ENCODE measurements at places on chromosomes 7 and 10.
A peak's percentile ranks its signal among the peaks of the same experiment; 100 is the strongest.

DNA sequence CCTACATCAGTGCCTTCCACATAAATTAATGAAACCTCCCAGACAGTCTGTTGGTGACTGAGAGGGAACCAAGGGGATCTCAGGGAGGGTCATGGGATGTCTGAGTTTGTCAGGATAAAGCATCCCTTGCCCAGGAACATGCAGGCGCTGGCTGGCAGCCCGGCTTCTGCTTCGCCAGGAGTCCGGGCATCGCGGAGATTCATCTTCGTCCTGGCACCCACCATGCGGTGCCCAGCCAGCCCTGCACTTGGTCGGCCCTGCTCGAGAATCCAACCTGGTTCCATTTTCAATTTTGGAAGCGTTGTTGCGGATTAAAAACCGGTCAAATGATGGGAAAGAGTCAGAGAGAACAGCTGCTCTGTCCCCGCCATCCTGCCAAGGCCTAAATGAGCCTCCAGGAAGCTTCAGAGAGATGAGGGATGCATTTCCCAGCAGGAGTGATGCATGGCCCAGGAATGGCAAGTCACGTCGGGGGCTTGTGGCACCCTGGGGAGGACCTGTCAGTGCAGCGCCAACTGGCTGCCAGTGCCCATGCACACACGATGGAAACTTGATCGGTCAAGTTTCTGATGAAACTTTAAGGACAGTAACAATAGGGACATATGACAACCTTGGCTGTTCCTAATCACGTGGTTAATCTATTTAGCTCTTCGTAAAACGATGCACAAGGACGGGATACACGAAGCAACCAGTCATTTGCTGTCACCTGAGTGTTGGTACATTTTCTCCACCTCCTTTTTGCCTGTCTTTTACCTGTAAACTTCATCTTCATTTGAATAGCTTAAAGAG, 260.8 kb upstream of the MKI67 start:
- no peak for DNase-seq

DNA sequence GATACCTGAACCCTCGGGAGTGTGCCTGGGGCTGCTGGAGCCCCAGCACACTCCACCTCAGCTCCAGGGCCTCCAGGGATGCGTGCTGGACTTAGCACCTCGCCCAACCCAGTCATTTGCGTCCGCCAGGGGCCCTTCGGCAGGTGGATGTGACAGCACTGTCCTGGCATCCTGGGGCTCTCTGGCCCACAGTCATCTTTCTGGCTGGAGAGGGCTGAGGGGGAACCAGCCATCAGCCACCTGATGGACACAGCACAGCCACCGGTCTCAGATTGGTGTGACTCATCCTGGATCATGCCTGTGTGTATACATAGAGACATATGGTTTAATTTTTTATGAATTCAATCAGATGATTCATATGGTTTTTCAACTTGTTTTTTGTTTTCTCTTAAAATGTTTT, 11.1 kb downstream of the ZNF775 start:
- no peak for DNase-seq

GRCh38 chr10:68550747-68551411, 9.3 kb upstream of the TET1 start:
- DNase-seq = peak; percentile 22

DNA sequence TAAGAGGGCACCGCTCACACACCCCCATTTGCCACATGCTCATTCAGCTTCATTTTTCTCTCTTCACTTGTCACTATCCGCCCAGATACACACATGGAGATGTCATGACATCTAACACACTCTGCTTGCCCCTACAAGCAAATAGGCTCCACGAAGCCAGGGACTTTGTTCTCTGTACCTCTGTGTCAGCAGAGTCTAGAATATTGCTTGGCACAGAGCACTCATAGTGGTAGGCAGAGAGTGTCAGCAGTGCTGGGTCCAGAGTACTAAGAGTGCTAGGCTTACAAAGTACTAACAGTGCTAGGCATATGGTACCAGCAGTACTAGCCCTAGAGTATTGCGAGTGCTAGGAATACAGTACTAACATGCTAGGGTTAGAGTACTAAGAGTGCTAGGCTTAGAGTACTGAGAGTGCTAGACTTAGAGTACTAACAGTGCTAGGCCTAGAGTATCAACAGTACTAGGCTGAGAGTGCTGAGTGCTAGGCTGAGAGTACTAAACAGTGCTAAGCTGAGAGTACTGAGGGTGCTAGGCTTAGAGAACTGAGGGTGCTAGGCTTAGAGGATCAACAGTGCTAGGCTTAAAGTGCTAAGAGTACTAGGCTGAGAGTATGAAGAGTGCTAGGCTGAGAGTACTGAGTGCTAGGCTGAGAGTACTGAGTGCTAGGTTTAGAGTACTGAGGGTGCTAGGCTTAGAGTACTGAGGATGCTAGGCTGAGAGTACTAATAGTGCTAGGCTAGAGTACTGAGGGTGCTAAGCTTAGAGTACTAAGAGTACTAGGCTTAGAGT, 166.1 kb downstream of the PRKAG2 start:
- DNase-seq = no peak

DNA sequence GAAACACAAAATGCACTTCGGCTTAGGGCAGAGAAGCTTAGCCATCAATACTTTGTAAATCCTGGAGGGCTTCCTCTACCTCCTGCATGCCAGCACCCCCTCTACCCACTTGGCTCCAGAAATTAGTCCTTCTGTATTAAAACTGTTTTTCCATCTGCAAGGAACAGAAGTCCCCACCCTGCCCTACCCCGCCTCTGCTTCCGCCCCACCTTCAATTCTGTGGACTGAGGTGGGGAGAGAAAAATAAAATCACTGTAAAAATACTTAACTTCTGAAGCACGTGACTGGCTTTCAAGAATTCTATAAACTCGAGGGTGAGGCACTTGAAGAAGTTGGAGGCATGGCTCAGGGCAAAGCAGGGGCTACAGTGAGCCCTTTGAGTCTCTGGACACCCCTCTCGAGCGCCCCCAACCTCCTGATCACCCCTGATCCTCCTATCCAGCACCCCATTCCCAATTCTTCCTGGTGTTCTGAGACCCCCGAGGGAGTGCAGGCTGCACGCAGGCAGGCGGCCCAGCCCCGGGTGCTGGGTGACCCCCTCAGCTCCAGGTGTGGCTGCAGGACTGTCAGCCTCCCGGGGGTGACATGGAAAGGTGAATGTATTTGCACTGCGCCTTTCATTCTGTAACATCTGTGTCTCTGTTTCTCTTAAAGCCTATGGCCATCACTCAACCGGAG, 7.3 kb upstream of the KIAA1217 start:
- DNase-seq = no peak

DNA sequence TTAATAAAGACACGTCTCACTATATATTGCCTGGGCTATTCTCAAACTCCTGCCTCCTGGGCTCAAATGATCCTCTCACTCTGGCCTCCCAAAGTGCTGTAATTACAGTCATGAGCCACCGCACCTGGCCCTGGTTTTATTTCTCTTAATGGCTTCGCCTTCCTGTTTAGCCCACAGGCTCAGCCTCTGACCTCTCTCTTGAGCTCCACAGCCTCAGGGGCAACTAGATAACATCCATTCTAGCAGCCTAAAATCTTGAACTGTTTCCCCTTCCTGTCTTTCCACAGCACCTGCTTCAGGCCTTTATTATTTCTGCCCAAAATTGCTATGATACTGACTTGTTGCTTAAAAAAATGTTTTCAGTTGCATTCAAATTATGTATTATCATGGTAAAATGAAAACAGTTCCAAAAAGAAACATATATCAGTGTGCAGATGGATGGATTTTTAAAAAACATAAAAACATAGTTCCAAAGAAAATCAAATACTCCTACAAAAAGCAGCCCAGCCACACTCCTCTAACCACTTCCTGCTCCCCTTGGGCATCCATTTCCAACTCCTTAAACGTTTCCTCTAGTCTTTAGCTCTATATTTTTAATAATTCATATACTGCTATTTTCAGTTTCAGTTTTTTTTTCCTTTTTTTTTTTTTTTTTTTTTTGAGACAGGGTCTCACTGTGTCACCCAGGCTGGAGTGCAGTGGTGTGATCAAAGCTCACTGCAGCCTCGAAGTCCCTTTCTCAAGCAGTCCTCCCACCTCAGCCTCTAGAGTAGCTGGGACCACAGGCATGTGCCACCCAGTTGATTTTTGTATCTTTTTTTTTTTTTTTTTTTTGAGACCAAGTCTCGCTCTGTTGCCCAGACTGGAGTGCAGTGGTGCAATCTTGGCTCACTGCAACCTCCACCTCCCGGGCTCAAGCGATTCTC, 5.1 kb upstream of the BAZ1B start:
- no peak for DNase-seq

GRCh38 chr7:8462309-8462708, 28.9 kb downstream of the NXPH1 start:
- DNase-seq = no peak

- no peak for DNase-seq
Measured at GRCh38 chr10:49169776-49170175, 18.4 kb downstream of the TMEM273 start.

- DNase-seq = no peak
Measured at GRCh38 chr7:108623220-108623619, 53.5 kb downstream of the DNAJB9 start.

- no peak for DNase-seq
Measured at GRCh38 chr10:13268841-13269240, 31.0 kb downstream of the PHYH start.

DNA sequence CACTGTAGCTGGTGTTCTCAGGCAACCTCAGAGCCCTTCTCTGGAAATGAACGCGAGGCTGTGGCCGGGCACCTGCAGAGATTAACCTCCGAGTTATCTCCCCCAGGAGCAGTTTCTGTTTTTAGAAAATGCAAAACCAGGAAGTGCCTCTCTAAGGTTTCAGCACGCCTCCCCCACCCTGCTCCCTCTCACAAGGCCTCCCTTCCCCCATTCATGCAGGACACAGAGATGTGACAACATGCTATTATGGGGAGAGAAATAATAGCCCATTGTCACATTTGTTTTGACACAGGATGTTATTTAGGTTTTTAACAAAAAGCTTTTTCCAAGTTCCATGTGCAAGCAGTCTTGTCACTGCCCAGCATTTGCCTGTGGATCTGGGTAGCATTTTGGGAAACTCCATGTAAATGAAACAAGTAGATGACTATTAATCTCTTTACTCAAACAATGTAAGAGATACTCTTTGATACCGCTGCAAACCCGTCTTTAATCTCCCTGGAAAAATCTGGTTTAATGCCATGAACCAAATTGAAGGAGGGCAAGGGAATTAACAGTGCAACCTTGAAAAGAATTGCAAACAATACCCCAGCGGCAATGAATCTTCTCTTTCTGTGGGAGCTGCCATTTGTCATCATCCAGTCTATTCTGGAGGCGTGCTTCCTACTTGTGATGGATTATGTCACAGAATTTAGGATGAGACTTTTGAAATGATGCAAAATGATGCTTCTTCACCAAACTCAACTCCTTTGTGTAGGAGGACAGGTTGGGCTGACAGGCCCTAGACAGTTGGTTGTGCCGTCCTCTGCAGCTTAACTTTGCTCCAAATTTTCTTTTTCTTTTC, 86.5 kb upstream of the NMT2 start:
- DNase-seq = peak; percentile 22

- peak; percentile 90 for DNase-seq
Measured at GRCh38 chr7:156949541-156950380, at the start of gene NOM1. Gene NOM1 (plus strand): TSS chr7:156949712. CDS start chr7:156949738, 26 bp downstream.

GRCh38 chr10:66983475-66983818, 57.6 kb downstream of the LRRTM3 start:
- no peak for DNase-seq

GRCh38 chr10:18312374-18313139, 172.3 kb downstream of the CACNB2 start:
- no peak for DNase-seq

- no peak for DNase-seq
Measured at GRCh38 chr10:125080984-125081383, 79.4 kb downstream of the CTBP2 start.

DNA sequence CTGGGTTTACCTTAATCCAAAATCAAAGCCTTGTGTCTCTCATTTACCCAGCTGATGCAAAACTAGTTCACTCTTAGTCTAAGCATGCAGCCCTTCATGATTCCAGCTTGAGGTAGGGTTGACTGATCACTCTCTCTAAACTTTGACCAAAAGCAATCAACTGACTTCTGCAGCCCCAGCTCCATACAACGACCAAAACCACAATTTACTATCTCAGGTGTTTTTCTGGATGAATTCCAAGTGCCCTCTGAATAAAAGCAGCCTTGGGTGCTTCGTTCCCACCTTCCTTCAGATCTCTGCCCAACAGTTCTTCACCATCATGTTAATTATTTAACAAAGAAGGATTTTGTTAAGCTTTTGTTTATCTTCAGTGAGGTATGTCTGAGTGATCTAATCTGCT, 62.6 kb downstream of the CCDC6 start:
- DNase-seq = no peak

DNA sequence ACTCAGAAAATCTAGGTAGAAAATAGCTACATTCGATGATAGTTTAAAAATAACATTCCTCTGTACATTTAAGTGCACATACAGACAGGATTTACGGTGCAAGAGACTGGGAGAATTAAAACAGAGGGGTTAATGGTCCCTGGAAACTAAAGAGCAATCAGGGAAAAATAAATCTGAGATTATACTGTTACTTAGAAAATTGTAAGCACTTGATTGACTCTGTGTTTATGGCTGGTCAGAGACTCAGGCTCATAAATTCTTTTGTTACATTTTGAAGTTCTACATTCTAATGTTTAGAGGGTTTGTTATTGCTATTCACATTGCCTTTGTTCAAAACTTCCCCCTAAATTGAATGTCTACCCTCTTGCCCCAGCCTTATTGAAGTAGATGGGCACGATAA, 54.4 kb downstream of the CDCA7L start:
- no peak for DNase-seq

DNA sequence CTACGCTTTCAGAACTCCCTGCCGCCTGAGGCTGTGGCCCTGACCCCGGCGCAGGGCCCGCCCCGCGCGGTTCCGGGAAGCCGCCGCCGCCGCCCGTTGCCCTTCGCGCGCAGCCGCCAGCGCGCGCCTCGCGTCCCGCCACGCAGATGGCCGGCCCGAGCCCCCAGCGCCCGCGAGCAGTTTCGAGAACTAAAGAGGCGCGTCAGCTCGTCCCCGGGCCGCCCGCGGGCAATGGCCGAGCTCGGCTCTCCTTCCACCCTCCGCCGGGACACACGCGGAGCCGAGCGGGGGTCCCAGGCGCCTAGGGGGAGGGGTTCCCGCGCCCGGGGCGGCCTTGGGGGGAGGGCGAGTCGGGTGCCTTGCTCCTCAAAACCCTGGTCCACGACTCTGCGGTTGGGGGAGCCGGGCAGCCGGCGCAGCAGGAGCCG, 1.8 kb downstream of the HNRNPF start:
- DNase-seq = no peak

DNA sequence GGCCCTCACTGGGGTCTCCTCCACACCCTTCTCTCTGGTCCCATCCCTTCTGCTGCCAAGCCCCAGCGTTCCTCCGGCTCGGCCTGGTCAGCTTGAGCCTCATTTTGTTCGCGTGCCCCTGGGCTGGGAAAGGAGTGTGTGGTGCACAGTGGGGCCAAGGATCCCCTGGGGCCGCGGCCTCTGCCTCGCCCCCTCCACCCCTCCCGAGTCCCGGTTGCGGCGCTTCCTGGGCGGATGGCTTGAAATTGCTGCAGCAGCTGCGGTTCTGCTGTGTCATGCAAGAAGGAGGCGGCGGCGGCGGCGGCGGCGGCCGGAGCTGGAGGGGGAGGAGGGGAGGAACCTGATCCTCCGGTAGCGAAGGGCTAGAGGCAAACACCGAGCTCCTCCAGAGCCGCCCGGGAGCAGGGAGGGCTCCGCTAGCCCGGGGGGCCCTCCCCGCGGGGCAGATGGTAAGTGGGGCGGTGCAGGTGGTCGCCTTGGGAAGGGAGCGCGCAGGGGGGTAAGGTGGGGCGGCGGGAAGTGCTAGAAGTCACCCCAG, 217.8 kb upstream of the MKLN1 start:
- peak; percentile 54 for DNase-seq

- no peak for DNase-seq
Measured at GRCh38 chr10:89037096-89037495, 46.5 kb downstream of the FAS start.
